Activated naive CD4-positive, alpha-beta T cell treated with anti-CD3 and anti-CD28 coated beads, Interleukin-2, amount 50 U/mL, for 72 hours (primary cell): ENCODE measurements at places on chromosomes 7 and 10.

- DNase-seq, result no peak
These were observed 3.8 kb downstream of the PTER start for GRCh38 chr10:16440396-16441133.

GRCh38 chr10:30425336-30426075 is 8.5 kb upstream of the MAP3K8 start:
- DNase-seq, result no peak

DNA sequence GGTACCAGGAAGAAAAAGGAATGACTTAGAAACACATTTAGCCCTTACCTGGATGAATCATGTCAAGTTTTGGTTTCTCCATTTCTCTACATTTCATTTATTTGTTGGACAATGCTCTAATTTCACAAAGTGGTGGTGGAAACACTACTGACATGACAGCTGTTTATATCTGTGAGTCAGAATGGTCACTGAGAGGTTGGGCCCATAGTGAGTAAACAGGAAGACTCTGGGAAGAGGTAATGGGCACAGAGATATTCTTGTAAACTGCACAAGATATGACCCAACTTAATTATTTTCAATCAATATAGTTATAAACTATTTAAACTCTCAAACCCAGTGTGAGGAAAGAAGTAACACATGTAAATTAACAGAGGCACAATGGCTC is 176.3 kb upstream of the MEOX2 start:
- no peak for DNase-seq

- DNase-seq, result no peak
These were observed 134.3 kb downstream of the CUX1 start for GRCh38 chr7:101951757-101952156.

GRCh38 chr10:117249493-117250093 is 8.7 kb downstream of the SLC18A2 start:
- DNase-seq, result no peak

DNA sequence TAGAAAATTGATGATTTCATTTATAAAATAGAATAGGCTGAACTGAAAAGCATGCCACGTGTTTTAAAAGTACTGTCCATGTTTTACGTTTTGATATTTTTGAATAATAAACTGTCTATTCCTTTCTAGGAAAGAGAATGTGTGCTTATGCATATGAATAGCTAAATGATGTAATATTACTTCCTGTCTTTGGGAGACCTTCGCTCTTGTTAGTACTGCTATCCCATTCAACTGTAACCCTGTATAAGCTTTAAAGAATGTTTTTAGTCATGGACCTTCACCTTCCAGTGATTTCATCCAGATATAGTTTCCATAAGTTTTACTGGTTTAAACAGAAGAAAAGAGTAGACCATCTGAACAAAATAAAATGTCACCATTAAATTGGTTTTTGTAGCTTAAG is 274.4 kb upstream of the SEMA3A start:
- no peak for DNase-seq

GRCh38 chr10:10734356-10735064 is 283.2 kb upstream of the CELF2 start:
- no peak for DNase-seq
